ENCODE measurements at places on chromosomes 3 and 15. TPM values are rescaled to one million over a fixed set of nuclear protein-coding genes. Genes with fewer than 3 reads are reported as not detected.

The ITGA11 gene
- total RNA-seq, result 1.3 TPM

The C3orf70 gene
- total RNA-seq, result 3.1 TPM

The GUCA1C gene
- not detected for total RNA-seq

The ZNF501 gene
- 3.7 TPM for total RNA-seq
